Vagina (tissue), 2 donors: ENCODE measurements at places on chromosomes 1 and 21.
A peak's percentile ranks its signal among the peaks of the same experiment; 100 is the strongest.

GRCh38 chr21:33866826-33867225, 48.8 kb downstream of the ATP5PO start:
- no peak for DNase-seq

GRCh38 chr1:204819495-204819894, 51.2 kb upstream of the NFASC start:
- DNase-seq, result no peak

DNA sequence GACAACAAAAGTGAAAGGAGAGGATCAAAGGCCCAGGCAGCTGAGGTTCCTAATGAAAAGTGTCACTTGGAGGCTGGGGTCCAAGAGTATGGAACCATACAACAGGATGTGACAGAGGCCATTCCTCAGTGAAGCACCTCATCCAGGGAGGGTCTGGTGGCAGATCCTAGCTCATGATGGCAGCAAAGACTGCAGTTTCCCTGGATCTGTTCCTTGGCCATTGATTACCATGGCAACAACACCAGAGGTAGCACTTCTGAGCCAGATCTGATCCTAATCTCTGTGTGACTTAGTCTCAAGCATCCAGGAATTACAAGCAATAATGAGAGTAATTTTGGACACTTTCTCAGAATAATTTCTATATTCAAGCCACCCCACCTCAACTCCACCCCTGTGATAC, 12.9 kb downstream of the FAM177B start:
- no peak for DNase-seq

DNA sequence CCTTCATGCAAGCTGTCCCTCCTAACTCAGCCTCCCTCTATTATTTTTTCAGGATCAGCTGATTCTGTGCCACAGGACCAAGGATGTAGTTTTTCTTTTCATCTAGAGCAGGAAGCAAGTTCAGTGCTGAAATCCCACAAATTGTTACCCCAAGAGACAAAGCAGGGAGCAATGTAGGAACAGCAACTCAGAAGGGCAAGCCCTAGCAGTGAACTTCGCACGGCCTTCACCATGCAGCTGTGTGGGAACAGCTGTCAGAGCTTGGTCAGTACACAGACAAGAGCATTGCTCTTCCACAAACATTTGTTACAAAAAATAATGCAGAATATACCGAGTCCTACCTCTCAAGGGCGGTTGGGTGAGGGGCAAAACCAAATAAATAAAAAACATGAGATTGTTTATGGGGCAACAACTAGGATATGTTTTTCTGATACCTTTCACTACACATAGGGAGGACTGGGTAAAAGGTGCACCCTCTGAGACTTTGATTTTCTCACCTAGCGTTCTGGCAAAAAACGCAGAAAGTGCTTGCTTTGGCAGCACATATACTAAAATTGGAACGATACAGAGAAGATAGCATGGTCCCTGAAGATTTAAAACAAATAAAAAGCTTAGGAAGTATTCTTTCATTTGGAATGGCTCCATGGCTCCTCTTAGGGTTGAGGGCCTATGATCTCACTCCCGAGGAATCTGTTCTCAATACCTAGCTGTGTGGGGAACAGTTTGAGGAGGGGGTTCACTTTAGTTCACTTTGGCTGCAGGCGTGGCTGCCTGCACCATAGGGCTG, 37.1 kb upstream of the ANGPTL7 start:
- DNase-seq, result no peak

- DNase-seq, result no peak
Measured at GRCh38 chr1:86423873-86424272, at the start of gene CLCA2. Gene CLCA2 (plus strand): TSS chr1:86424171. CDS start chr1:86424248, 77 bp downstream.

DNA sequence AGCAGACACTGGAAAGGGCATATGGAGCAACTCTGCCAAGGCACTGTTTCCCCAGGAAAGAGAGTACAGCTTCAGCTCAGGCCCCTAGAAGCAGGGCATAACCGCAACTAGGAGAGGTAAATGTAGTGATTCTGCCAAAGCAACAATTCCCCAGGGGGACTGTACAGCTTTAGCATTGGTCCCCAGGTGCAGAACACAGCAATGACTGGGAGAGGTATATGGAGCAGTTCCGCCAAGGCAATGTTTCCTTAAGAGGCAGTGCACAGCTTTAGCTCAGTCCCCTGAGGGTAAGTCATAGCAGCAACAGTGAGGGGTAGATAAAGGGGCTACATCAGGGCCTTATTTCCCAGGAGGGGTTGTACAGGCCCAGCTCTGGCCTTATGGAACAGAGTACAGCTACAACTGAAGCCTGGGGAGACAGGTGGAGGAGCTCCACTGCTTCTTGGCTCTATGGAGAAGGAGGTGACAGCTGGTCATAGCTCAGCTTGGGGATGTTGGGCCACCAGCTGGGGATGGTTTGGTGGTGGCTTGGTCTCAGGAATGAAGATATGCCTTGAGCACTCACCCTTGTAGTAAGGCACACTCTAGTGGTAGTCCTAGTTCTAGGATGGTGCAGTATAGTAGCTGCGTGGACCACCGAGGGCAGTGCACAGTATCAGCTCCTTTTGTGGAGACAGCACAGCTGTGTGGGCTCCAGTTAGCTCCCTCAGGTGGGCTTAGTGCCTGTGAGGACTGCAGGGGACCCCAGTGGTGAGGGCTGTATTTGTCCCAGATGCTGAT, 582.7 kb downstream of the PTPRC start:
- no peak for DNase-seq

DNA sequence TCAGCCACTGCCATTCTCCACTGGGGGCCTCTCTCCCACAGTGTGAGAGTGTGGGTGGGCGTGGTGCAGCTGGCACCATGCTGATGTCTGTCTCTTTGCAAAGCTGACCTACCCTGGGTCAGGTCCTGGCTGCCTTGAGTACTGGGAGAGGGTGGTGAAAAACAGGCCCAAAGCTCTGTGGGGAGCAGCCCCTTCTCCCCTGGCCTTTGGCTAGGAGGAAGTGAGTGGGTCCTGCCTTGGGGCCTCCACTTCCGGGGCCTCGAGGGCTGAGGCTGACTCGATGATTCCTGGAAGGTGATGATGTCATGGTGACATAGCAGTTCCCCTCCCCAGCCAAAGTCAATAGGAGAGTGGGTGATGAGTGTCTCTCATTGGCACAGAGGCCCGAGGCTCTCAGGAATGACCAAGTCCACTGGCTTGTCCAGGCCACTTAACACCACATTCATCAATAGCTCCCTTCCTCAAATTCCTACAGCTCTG, 53.0 kb downstream of the IER5 start:
- DNase-seq, result no peak

GRCh38 chr21:44835647-44835973, 17.7 kb upstream of the SUMO3 start:
- no peak for DNase-seq

DNA sequence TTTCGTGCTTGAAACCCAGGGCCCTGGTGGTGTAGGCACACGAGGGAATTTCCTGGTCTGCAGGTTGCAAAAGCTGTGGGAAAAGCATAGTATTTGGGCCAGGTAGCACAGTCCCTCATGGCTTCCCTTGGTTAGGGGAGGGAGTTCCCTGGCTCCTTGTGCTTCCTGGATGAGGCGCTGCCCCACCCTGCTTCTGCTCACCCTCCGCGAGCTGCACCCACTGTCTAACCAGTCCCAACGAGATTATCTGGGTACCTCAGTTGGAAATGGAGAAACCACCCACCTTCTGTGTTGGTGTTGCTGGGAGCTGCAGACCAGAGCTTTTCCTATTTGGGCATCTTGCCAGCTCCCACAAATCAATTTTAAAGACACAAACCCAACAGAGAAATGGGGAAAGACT, 183.0 kb downstream of the PHTF1 start:
- no peak for DNase-seq

- no peak for DNase-seq
Measured at GRCh38 chr1:222240536-222241181, 307.2 kb downstream of the HHIPL2 start.

GRCh38 chr1:202642619-202643291, 67.5 kb downstream of the SYT2 start:
- no peak for DNase-seq

DNA sequence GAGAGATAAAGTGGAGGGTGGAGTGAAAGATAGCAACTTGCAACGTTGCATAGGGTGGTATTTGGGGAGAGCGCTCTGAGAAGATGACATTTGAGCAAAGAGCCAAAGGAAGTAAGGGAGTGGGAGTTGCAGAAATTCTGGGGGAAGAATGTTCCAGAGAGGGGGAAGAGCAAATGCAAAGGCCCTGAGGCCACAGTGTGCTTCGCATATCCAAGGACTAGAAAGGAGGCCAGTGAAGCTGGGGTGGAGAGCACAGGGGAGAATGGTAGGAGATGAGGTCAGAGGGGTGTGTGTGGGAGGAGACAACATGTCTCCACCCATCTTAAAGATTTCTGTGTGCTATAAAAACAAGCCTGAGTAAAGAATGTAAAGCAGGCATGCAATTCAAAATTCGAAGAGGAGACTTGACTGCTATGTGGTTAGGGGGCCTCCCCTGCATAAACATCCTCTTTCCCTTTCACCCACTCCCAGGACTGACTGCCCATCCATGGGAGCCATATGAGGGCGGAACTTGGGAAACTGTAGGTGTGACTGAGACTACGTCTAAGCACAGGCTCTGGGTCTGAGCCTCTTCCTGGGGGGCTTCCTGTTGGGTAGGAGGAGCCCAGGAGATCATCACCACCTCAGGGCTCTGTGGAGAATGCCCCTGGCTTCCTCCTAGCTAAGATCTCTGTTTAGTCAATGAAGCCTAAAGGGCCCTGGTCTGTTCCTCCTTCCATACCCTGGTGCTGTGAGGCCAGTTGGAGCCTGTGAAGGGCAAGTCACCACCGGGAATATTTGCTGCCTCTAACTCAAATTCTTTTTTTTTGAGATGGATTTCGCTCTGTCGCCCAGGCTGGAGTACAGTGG, 2.9 kb upstream of the CLIC4 start:
- DNase-seq, result no peak

GRCh38 chr21:35256468-35256988, 207.4 kb upstream of the RUNX1 start:
- DNase-seq, result peak; percentile 90

DNA sequence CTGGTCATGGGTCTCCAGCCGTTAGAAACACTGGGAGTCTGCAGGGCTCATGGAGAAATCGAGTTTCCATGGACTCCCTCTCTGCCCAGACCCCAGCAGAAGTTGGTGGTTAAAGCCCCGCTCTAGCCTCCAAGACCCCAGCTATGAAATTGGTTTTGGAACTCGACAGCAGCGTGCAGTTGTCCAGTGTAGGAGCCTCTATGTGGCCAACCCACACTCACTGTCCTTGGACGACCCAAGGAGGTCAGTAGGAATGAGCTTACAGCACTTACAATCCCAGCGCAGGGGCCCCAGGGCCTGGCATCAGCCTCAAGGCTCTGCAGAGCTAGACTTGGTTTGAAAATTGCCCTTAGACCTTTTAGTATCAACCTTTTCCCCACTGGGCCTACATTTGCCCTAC, 3.2 kb upstream of the PRDM16 start:
- DNase-seq, result no peak

GRCh38 chr1:88538222-88538899, 145.7 kb upstream of the PKN2 start:
- no peak for DNase-seq

GRCh38 chr1:59422921-59423575, 126.2 kb downstream of the FGGY start:
- no peak for DNase-seq

- no peak for DNase-seq
Measured at GRCh38 chr1:67433837-67434236, 3.6 kb upstream of the SERBP1 start.

DNA sequence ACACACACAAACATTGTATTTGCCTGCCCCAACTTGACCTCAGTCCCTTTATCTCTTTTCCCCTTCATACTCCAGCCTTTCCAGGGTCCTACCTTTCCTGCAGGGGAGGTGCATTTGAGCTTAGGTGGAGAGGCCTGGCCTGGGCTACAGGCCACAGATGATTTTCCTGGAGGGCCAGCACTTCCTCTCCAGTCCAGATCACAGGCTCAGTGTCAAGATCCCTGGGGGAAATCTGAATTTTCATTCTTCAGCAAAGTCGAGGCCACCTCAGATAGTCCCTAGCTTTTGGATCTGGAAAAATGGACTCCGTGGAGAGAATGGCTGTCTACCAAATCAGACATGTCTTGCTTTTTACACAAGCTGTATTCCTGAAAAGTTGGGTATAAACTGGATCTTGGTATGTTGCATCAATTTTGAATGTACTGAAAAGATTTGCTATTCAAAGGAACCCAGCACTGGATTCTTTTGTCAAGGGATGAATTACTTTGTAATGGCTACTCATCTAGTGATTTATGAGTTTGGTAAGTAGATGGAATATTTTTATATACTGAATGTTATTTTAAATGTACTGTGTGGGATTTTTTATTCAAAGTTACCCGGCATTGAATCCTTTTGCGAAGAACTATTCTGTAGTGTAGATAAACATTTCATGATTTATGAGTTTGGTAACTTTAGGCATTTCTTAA, 78.7 kb downstream of the DDR2 start:
- no peak for DNase-seq

GRCh38 chr1:24708938-24709337, 36.3 kb upstream of the CLIC4 start:
- no peak for DNase-seq

GRCh38 chr1:18957136-18957521, 653 bp upstream of the IFFO2 start:
- no peak for DNase-seq

- no peak for DNase-seq
Measured at GRCh38 chr21:22900490-22900889, 1902.3 kb downstream of the NCAM2 start.

DNA sequence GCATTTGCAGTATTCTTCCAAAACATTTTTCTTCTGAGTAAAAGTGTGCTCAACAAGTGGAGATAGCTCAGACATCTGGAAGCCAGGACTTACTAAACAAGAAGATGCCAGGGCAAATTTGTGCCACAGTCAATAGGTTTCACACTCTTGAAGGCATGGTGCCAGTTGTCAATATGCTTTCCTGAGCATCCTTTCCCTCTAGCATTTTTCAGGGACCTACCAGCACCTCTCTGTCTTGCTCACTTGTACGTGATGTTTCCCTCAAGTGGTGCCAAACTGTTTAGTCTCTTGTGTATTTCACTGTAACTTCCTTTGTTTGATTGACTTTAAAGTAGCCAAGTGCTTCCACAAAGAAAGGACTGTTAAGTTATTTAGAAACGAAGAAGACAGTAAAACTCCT, 194.0 kb upstream of the SGIP1 start:
- no peak for DNase-seq

DNA sequence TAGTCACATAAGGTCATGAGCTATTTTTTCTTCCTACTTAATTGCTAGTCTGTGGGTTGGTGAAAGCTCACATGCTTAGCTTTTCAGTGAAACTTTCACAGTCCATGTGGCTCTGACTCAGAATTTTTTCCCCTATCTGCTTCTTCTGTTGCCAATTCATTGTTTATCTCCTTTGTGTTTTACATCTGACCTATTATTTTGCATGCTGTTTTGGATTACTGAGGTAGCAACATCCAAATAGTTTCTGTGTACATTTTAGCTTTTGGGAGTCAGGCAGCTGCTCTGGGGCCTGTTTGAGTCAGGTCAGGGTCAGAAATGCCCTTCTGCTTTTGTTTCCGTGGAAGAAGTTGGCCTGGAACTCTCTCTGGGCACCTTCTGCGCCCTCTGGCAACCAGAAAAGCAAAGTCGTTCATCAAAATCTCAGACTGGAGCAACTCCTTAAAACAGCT, 40.0 kb downstream of the ROR1 start:
- DNase-seq, result no peak
